ENCODE measurements at places on chromosomes 3 and 15. TPM values are rescaled to one million over a fixed set of nuclear protein-coding genes. Genes with fewer than 3 reads are reported as not detected.

- no peak for DNase-seq
- H3K27ac ChIP-seq = no peak overlapping the region
- no peaks in the 10 kb centered on the region for H3K4me1 ChIP-seq
- no peak overlapping the region for H3K4me3 ChIP-seq
These were observed 14.5 kb downstream of the ARHGEF26 start for GRCh38 chr3:154135511-154136173.

DNA sequence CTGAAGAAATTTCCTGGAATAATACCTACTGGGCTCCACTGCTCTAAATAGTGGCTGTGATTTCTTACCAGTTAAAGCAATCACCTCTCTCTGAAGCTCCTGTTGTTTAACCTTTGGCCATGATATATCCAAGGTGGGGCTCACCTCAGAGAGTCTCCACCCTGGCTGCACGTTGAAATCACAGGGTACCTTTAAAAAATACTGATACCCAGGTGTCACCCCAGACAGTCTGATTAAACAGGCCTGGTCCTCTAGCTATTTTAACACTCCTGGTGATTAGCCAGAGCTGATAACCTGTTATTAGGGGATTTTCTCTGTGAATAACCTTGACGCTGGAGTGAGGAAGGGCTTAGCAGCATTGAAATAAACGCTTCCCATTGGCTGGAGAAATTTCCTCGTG is 22.3 kb upstream of the ZBTB38 start:
- no peaks in the 10 kb centered on the region for H3K27me3 ChIP-seq
- H3K36me3 ChIP-seq = no peaks in the 10 kb centered on the region
- no peak overlapping the region for H3K27ac ChIP-seq
- no peak for DNase-seq
- no peaks in the 10 kb centered on the region for H3K4me1 ChIP-seq

DNA sequence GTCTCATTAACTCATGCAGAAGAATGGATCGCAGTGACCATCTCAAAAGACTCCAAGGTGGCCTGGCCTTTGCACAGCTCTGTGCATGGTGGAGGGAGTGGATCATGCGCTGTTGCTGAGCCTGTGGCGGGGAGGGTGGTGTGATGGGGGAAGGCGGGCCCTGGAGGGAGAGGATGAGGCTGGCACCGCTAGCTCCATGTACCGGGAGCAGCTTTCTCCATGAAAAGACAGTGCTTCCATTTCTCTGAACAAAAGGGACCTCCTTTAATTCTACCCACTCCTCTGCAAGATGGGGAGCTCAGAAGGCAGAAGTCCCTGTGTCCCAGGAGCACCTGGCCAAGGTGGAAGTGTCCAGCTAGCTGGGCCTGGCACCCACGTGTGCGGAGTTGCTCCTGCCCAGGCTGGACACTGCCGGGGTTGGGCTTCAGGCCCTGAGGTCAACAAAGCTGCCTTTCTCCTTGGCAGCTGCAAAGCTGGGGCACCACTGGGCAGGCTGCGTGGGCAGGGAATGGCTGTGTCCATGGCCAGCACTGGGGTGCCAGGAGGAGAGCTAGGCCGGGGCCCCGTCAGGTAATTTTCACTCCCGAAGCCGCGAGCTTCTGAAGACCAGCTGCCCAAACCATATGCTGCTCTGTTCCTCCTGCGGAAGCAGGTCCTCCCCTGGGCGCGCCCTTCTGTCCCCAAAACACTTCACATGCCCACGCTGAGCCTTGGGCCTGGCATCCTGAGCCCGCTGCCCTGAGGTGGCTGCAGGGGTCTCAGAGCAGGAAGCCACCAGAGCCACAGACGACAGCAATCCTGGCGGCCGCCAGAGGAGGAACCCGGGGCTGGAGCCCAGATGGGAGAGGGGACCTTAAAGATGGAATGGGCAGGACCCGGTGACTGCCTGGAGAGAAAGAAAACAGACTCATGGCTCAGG is 6.4 kb downstream of the MAP6D1 start:
- no peaks in the 10 kb centered on the region for H3K27me3 ChIP-seq
- no peak overlapping the region for H3K27ac ChIP-seq
- H3K36me3 ChIP-seq = no peaks in the 10 kb centered on the region
- no peak for DNase-seq
- H3K4me1 ChIP-seq = no peaks in the 10 kb centered on the region
- no peak overlapping the region for H3K4me3 ChIP-seq

Gene CAPN3
- total RNA-seq = 18.8 TPM

Gene MOBP
- total RNA-seq = not detected

Gene CPN2
- total RNA-seq = not detected

All from sigmoid colon (tissue), 7 donors.